ENCODE measurements at places on chromosomes 4 and X.

DNA sequence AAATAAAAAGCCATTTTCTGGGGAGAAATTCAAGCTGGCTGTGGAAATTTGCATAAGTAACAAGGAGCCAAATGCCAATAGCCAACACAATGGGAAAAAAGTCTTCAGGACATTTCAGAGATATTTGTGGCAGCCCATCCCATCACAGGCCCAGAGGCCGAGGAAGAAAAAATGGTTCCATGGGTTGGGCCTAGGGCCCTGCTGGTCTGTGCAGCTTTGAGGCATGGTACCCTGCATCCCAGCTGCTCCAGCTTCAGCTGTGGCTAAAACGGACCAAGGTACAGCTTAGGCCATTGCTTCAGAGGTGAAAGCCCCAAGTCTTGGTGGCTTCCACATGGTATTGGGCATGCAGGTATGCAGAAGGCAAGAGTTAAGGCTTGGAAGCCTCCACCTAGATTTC is 14.2 kb upstream of the IL9R start:
- no peak for DNase-seq

DNA sequence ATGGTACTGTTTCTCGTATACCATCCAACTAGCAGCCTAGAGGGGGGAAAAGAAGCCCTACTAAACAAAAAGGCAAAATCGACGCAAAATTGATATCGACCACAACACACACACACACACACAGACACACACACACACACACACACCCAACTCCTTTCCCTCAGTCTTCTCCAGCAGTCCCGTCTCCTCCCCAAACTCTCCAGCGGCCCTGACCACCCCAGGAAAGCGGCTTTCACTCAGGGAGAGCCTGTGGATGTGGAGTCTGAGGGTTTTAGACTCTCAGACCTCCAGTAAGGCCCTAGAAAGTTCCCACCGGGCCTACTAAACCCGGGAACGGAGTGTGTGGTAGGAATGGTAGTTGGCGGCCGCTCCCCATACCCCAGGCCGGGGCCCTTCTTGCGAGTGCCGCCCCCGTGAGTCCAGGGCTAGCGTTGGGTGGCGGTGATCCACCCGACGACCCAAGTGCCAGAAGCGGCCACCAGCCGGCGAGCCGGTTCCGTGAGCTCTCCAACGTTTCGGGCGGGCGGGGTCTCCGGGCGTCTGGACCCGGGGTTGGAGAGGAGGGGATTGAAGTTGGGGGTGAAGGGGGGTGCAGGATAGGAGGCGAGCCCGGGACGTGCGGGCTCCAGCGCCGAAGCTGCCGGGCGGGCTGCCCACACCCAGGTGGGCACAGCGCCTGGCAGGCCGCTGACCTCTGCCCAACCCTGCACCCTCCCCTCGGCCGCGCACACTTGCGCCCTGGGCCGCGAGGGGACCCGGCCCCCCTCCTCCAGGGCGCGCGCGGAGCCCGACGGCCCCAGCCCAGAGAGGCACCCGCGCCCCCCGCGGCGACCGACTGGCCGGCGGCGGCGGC is 13.7 kb downstream of the ARX start:
- DNase-seq = no peak

GRCh38 chr4:103400405-103400804 is 202.3 kb upstream of the CENPE start:
- DNase-seq = peak; percentile 11

DNA sequence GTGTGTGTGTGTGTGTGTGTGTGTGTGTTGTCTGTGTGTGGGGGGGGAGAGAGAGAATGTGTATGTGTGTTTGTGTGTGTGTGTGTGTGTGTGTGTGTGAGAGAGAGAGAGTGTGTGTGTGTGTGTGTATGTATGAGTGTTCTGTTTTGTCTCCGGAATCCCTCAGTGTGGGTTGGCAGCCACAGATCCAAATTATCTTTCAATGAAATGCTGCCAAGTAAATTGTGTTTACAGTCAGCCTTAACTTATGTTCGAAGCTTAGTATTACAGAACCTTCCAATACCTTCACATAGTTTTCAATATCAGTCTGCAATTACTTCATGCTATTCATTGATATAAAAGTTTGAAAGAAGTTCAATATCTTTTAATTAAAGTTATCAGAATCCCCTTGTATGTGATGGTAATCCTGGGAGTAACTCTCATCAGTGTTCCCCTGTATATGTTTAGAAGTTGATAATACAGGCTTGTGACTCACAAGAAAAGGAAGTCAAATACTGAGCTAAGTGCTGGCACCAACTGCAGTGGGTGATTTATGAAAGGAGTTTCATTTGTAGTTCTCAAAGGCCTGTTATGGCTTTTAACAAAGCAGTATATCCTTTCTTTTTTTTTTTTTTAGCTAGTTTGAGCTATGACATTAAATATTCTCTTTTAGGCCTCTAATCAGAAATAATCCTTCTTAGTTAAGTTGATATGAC is 51.6 kb upstream of the HTR2C start:
- no peak for DNase-seq

DNA sequence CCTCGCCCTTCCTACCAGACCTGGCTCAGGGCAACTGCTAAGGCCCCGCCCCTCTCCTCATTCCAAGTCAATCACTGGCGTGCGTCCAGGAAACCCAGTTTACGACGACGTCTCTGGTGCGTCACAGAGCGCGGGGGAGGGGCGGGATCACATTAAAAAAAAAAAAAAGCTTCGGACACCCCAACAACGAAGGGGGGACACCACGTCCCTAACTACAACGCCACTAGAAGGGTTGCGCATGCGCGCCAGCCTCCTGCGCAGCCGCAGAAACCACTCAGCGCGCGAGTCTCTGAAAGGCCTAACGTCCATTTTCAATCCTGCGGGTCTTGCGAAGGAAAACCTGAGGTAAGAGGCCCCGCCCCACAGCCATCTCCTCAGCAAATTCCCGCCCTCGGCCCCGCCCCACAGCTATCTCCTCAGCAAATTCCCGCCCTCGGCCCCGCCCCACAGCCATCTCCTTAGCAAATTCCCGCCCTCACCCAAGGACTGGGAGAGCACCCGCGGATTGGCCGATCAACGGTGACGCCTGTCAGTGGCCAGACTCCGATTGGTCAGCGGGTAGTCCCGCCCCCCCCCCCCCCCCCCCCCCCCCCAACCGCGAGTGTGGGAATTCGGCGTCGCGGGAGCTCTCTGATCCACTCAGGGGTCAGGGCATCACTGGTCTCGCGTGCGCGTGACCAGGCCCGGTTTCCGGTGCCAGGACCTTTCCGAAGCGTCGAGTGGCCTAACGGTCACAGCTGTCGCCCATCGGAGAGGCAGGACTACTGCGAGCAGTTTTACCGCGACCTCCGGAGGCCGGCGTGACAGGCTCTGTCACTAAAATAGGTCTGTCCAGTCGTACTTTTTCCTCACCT is at the start of gene SCML1:
Gene SCML1 (plus strand): TSS at position 638 of the 854 bp plus-strand sequence. CDS start 6,694 bp downstream, outside the sequence.
- peak; percentile 93 for DNase-seq

DNA sequence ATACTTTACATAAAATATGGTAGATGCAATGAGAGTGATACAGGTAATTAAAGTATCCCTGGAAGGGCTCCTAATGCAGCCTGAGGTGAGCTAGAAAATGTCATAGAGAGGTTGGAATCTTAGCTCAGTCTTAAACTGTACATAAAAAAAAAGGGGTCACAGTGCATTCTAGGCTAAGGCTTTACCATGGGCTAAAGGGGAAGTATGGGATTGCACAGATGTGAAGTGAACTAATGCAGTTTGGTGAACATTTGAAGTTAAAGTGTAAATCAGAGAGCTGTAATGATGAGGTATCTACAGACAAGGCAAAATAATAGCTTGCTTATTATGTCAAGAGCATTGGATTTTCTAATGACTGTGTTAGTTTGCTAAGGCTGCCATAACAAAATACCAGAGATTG is 405.9 kb downstream of the ADGRL3 start:
- no peak for DNase-seq

DNA sequence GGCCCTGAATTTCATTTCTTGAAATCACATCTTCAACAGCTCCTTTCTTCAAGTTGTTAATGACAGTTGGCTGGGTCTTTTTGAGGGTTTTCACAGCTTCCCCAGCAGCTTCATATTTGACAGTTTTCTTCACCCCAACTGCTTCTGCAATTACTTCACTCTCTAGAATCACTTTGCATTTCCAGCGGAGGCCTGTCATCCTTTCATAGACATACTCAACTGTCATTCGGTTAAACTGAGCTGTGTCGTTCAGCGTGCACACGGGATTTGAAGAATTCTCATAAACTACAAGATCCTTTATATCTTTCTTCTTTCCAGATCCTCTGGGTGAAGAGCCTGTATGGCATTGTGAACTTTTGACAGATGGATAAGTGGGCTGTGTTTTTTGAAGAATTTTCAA is 15.4 kb downstream of the UBE2A start:
- no peak for DNase-seq

DNA sequence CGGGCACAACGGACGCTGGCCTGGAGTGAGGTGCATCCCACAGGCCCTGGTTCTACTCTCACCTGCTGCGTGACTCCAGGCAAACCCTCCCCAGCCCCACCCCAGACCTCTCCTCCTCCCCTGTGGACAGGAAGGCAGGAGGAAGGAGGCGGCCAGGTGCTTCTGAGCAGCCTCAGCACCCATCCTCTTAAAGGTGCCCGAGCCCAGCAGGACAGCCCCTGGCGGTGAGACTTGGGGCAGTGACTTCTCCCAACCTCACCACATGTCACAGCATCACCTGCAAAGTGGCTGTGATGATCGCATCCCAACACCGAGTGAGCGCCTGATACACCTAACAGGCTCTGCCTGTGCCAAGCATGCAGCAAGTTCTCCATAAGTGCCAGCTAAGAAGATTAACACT is 17.1 kb upstream of the MAN2B2 start:
- no peak for DNase-seq

DNA sequence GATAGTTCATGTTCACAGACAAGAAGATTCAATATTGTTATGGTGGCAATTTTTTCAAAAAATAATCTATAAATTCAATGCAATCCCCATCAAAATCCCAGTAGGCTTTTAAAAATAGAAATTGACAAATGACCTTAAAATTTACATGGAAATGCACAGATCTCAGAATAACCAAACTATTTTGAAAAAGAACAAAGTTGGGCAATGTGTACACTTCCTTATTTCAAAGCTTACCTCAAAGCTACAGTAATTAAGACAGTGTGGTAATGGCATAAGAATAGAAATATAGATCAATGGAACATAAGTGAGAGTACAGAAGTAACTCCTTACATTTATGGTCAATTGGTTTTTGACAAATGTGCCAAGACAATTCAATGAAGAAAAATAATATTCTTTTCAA is 39.0 kb downstream of the FRMD7 start:
- no peak for DNase-seq

- DNase-seq = no peak
These were observed 24.1 kb downstream of the ATOH1 start for GRCh38 chr4:93852680-93853079.

DNA sequence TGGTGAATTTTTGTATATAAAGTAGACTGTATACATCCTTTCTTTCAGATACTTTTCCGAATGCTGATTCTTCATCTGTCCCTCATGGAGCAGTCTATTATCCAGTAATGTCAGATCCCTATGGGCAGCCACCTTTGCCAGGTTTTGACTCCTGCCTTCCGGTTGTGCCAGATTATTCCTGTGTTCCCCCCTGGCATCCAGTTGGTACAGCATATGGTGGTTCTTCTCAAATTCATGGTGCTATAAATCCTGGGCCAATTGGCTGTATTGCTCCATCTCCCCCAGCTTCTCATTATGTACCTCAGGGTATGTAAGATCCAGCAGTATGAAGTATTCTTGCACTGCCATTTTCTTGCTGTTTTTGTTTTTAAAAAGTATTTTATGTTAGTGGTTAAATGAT is 78.7 kb downstream of the ALG13 start:
- DNase-seq = no peak

GRCh38 chrX:100600758-100601157 is 16.0 kb downstream of the TNMD start:
- DNase-seq = no peak

DNA sequence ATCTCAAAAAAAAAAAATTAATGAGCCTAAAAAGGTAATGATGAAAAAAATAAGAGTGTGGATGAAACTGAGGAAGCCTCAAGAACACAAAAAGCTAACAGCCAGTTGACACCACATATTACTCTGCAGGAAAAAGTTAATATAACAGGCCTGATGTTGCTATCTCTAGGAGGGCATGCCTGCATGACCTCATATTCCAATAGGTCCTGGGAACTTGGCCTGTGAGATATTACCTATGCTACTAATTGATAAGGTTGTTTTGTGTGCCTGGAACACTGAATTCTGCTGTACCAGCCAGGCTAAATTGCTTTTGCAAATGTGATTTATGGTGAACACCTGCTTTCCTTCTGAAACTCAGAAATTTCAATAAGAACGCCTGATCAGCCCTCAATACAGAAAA is 15.9 kb downstream of the SLC9A7 start:
- DNase-seq = no peak

GRCh38 chrX:104728456-104728855 is 162.5 kb downstream of the IL1RAPL2 start:
- DNase-seq = no peak

DNA sequence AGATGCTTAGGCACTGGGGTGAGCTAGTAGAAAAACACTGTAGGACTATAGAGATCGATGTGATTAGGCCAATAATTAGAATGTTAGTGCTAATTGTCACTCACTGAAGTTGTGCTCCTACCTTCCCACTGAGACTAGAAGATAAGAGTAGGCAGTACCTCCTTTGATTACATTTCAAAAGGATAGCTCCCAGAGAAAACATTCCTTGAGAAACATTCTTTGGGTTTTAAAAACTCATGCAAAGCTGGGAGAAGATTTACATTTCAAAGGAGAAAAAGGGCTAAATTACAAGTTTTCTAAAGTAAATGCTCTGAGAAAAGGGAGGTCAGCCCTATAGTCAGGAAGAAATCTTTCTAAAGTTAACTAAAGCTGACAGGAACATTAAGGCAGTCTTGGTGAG is 860.3 kb upstream of the NDST4 start:
- DNase-seq = no peak

DNA sequence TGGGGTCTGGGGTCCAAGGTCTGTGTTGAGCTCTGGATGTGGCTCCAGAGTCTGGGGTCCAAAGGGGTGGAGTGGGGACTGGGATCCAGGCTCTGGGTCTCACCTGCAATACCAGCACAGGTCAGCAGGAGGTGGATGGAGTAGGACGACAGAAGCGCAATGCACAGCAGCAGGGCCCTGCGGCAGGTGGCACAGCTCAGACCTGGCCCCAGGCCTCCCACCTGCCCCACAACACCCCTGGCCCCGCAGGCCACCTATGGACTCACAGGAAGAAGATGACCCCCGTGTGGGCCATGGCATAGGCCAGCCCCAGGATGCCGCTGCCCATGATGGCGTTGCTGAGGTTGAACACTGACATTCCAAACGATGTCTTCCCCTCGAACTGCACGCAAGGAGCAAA is 3.4 kb downstream of the SLC38A5 start:
- DNase-seq = no peak
